ENCODE measurements at places on chromosomes 1 and 21.

GRCh38 chr1:202217951-202218350, 24.4 kb downstream of the LGR6 start:
- no peak for DNase-seq

DNA sequence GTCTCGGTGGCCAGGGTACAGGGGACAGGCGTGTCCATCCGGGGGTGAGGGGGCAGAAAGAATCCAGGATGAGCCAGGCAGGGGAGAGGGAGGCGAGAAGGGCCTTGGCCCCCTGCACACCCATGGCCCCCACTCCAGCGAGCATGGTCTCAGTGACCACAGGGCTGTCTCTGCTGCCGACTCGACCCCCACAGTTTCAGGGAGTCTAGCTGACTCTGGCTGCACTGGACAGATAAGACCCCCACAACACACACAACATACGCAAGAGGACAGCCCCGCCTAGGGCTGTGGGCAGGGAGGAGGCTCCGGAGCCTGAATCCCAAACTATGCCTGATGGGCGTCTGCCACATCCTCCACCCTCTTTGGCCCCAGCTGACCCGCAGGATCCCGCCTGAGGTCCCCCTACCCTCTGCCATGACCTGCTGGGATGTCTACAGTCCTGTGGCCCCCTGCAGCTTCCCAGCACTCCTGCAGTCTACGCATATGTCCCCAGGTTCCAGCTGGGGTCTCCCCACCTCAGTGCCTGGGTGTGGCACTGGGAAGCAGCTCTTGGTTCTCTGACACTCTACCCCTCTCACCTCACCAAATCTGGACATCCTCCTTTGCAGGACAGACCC, 22.0 kb downstream of the WNT9A start:
- no peak for DNase-seq

- DNase-seq = no peak
Measured at GRCh38 chr21:35748678-35749314, 311.5 kb downstream of the SETD4 start.

DNA sequence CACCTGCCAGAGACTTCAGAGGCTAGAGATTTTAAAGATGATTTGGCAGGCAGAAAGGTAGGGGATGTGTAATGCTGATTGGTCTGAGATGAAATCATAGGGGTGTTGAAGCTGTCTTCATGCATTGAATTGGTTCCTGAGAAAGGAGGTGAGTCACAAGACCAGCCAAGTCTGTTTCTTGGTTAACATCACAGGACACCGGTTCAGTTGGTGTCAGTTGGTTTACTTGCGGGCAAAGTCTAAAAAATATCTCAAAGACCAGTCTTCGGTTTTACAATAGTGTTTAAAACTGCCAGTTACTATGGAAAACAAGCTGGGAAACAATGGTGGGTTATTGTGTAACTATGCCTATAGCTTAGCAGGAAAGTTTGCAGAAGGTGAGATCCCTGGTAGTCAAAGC, 305.9 kb downstream of the BARHL2 start:
- no peak for DNase-seq

- no peak for DNase-seq
Measured at GRCh38 chr1:111145542-111145941, 5.5 kb downstream of the CEPT1 start.

Measured in CD8-positive, alpha-beta memory T cell (primary cell).